A549 treated with DMSO at 1 μM for 4 hours (cell line): ENCODE measurements at places on chromosomes 4 and X. TPM values are rescaled to one million over a fixed set of nuclear protein-coding genes. Genes with fewer than 3 reads are reported as not detected.

TLR10 gene
- 0.05 TPM in 3 of 5 replicates, not detected in the others for total RNA-seq

FABP2 gene
- not detected in 5 replicates for total RNA-seq

ATP2B3 gene
- 0.04 to 0.25 TPM (median 0.09 TPM) in 5 replicates for total RNA-seq

MID1 gene
- 34.9 to 64.0 TPM (median 58.8 TPM) in 5 replicates for total RNA-seq

MAGEB17 gene
- not detected in 5 replicates for total RNA-seq

DNASE1L1 gene
- 26.5 to 29.9 TPM (median 27.4 TPM) in 5 replicates for total RNA-seq

ADH7 gene
- total RNA-seq, result not detected in 5 replicates

DSPP gene
- total RNA-seq, result not detected in 5 replicates

EDA gene
- total RNA-seq, result 0.69 to 0.78 TPM (median 0.75 TPM) in 5 replicates

DAPP1 gene
- not detected in 5 replicates for total RNA-seq

DCLK2 gene
- total RNA-seq, result 8.8 to 10.7 TPM (median 10.0 TPM) in 5 replicates
